Fibroblast of skin of abdomen (primary cell): ENCODE measurements at places on chromosomes 3 and 15.

- DNase-seq: no peak
Observed at GRCh38 chr15:25838871-25839195, 24.3 kb downstream of the ATP10A start.

DNA sequence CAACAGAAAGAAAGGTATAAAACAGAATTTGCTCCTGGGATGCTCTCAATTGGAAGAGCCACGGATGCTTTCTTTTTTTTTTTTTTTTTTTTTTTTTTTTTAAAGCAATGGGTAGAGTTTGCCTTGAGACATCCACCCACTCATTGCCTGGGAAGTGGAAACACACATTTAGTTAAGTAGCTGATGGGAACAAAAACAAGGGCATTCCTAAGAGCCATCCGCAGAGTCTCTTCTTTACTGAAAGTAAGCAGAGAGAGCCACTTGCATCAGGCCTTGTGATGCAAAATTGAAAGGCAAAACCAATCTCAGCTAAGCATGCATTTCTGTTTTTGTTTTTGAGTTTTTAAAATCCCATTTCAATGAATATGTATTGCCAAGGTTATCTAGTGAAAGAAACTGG, 787.9 kb upstream of the LMCD1 start:
- no peak for DNase-seq

DNA sequence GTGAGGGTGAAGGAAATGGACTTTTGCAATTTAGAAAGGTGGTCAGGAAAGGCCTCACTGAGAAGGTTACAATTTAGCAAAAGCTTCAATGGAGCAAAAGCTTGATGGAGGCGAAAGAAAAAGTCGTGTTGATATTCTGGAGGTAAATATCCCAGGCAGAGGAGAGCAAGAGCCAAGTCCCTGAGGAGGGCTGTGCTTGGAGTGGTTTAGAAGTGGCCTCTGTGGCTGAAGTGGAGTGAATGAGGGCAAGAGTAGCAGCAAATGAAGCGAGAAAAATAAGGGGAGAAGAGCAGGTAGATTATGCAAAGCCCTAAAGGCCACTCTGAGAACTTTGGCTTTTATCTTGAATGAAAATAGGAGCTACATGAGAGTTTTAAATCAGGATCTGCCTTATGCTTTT, 54.1 kb downstream of the GUCA1C start:
- DNase-seq: no peak

- no peak for DNase-seq
Observed at GRCh38 chr3:153760948-153761347, 360.2 kb upstream of the ARHGEF26 start.

DNA sequence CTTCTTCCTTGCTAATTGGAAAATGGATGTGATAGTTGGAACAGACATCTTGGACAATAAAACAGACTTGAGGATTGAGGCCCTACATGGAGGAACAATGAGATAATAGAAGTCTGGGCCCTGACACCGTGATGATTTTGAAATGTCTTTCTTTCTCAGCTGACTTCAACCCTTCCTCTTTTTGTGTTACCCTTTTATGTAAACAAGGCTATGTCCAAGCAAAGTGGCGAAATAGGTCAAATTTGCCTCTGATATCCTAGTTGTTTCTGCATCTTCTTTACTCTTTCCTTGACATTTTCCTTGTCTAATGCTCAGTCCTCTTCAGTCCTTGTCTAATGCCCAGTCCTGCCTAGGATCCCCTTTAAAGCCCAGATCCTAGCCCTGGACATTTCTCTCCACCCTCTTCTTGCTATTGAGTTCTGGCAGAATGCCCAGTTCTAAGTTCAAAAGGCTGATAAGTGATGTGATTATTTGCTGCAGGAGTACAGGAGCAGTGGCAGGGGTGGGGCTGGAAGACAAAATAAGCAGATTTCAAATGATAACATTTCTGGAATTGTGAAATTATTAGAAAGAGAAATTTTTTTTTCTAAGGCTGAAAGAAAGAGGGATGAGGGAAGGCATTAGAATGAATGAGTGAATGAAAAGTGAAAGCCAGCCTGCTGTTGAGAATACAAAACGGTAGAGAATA, 6.5 kb upstream of the VPS8 start:
- no peak for DNase-seq

DNA sequence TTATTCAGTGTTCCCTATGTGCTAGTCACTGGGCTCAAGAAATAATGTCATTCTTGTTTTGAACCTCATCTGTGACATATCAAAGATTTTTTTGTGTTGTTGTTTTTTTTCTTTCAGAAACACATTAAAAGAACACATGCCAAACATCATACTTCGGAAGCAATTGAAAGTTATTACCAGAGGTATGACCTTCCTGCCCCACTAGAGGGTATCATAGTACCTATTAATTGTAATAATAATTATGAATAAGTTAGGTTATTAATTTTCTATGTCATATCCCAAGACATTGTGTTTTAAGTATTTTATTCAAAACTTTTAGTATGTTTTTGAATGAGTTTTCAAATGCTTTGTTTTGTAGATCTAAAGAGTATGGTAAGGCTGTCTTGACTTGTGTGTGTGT, 65.7 kb downstream of the CDIN1 start:
- DNase-seq: no peak
